ENCODE measurements at places on chromosomes 16 and 17.

DNA sequence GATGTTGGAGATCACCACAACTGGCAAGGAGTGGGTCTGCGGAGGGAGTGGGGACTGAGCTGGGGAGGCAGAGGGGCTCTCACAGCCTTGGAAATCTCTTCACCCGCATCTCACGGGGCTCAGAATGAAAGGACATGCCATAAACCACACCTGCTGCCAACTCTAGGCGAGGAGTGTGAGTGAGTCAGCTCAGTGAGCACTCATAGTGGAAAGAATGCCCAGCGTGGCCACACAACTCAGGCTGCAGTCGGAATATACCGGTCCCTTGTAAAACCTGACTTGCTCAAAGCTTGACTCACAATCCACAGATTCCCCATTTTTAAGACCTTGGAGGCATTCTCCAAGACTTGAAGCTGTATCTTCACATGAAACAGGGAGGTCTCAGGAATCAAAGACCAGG is 36.7 kb downstream of the STAT5A start:
- peak; percentile 81 for DNase-seq

- no peak for DNase-seq
Measured at GRCh38 chr16:55572439-55572838, 6.0 kb downstream of the CAPNS2 start.

GRCh38 chr16:77304877-77305276 is 105.7 kb downstream of the SYCE1L start:
- DNase-seq, result no peak

DNA sequence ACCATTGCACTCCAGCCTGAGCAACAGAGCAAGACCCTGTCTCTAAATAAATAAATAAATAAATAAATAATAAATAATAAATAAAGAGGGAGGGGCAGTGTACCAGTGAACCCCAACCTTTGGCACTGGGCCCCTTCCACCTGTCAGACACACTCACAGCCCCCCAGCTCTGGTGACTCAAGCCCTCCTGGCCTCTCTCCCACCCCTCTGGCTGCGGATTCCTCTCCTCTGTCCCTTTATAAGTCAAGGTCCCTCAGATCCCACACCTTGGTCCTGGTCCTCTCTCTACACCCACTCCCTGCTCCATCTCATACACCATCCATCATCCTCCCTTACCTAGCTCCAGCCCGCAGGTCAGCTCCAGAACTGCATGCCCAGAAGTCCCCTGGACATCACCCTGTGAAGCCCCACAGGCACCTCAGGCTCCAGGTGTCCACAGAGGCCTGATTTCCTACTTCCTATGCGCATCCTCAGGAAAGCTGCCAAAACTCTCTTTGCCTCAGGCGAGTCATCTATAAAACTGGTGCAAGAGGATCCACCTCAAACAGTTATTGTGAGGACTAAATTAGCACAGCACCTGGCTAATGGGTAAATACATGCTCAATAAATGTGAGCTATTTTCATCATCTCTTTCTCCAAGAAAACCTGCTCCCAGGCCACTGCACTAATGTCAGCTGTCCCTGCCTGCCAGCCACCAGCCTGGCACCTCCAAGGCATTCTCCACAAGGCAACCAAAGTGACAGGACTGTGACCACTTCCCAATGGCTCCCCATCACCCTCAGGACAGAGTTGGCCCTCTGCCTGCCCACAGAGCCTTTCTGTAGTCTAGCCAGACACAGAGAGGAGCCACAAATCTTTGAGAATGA is 46.8 kb downstream of the BEAN1 start:
- DNase-seq, result no peak

- no peak for DNase-seq
Measured at GRCh38 chr16:67284699-67285646, 5.6 kb downstream of the PLEKHG4 start.

GRCh38 chr17:27321372-27321771 is 27.5 kb downstream of the WSB1 start:
- no peak for DNase-seq

DNA sequence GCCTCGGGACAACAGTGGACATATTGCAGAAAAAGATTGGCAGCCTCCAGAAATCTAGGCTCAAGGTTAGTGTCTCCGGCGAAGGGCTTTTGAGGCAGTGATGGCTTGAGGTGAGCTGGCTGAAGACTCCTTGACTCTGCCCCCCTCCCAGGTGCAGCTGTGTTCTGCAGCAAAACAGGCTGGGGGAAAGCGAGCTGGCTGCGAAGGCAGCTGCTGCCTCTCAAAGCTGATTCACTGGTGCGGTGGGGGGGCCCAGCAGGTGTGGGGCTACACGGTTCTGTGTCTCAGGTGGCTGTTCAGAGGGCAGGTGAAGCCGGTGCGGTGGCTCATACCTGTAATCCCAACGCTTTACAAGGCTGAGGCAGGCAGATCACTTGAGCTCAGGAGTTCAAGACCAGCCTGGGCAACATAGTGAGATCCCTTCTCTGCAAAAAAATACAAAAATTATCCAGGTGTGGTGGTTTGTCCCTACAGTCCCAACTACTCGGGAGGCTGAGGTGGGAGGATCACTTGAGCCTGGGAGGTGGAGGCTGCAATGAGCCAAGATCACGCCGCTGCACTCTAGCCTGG is 22.9 kb downstream of the C16orf96 start:
- no peak for DNase-seq

GRCh38 chr16:70490261-70490660 is 33.1 kb downstream of the COG4 start:
- DNase-seq, result no peak

GRCh38 chr16:58062821-58063220 is 37.3 kb downstream of the MMP15 start:
- no peak for DNase-seq

DNA sequence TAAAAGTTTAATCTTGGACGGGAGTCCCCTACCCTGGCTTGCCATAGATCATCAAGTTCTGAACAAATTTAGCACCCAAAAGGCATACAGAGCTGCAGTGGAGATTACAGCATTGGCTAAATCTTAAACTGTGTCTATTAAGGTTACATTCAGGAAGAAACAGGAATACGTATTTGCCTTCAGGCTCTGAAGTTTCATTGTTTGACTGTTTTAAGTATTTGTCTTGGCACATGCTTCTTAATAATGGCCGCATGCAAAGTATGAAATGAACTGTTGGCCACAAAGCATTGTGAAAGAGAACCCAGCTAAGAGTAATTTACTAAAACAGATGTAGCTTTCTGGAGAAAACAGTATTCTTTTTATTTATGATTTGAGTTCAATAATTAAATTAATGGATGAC is 63.9 kb upstream of the CNEP1R1 start:
- no peak for DNase-seq

DNA sequence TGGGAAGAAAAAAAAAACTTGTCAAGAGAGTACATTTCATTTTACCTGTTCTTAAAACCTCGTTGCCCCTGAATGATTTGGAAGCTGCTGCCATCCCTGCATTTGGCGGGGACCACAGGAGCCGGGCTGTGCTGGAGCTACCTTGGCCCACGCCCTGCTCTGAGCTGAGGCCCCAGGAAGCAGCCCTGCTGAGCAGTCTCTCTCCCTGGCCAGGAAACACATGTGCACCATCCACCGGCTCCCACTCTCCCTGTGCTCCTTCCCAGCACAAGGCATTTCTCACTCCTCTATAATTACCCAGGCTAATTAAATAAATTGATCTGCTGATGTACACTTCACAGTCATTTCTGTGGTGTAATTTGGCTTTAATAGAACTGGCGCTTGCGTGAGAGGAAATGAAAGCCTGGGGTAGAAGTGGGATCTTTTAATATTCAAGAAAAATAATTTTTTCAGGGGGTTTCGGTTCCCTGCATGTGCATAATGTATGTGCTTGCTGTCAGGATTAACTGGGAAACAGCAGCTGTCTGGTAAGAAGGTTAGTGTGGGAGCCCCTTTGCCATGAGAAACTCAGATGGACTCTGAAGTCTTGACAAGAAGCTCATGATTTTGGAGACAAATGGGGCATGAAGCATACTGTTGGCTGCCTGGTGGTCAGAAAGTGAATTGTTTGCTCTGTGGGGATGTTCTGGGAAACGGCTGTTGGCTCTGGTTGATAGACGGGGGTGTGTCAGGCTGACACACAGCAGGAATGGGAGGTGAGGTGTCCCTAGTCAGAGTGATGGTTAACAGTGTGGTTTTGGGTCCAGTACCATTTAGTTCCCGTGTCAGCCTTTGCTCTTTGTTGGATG is 252.3 kb upstream of the EEF2KMT start:
- DNase-seq, result no peak

DNA sequence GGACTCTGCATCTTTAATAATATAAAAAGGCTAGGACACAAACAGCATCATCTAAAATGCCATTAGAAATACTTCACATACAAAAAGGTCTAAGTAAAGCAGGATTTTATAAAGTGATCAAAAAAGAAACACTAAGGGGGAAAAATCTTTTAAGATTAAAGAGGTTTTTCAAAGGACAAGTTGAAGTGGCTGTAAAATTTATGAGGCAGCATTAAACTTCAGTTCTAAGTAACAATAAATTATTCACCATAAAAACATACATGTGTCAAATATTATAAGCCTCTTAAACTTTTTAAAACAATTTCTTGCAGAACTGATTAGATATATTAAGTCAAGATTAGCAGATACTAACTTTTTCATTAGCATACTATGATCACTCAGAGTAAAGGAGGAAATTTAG is 20.8 kb downstream of the CEP112 start:
- DNase-seq, result no peak

DNA sequence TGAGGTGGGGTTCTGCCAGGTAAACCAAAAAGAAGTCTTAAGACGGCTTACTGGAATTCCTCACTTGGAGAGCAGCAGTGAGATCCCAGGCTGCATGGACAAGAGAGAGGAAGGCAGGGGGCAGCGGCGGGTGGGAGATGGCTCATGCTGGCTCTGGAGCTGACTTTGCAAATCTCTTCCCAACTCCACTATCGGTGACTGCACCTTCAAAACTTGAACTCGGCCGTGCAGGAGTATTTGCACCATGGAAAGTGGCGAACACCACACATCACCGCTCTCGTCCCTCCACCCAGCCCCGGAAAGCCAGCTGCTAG is 16.7 kb downstream of the CA5A start:
- no peak for DNase-seq

- DNase-seq, result peak; percentile 78
Measured at GRCh38 chr16:11407047-11407982, 62.1 kb downstream of the RMI2 start.

DNA sequence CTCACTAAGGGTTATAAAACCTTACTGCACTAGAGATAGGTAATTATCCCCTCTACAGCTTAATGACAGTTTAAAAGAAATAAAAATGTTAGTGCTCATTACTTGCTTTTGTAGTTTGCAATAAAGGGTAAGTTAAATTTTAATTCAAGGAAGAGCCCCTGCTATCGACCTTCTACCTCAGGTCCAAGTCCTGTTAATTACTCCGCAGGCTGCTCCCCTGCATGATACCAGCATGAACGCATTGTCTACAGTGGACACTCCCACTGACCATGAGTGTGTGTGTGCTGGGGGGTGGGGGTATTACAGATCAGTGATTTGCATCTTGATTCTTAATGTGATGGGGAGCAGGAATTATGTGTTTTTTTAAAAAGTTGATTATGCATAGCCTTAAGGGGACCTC is 103.1 kb downstream of the AATF start:
- DNase-seq, result no peak

GRCh38 chr17:34228781-34229180 is 26.3 kb upstream of the CCL2 start:
- no peak for DNase-seq

DNA sequence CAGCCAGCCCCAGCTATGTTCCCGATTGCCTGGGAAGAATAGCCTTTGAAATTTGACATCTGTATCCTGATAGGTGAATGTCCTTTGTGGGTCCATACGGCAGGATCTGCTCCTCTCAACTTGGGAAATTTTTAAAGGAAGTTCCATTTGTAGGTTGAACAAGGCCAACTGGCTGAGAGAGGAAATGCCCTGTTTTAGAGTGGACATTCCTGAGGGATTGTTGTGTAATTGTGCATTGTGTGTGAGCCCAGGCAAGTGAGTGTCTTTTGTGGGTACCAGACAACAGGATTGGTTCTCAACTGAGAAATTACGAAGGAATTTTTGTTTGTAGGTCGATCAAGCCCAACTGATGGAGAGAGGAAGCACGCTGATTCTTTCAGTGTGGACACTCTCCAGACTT is 2.6 kb upstream of the CPHXL2 start:
- no peak for DNase-seq

- DNase-seq, result no peak
Measured at GRCh38 chr16:55830658-55831294, 2.1 kb downstream of the CES1 start.

- no peak for DNase-seq
Measured at GRCh38 chr17:72422204-72422504, 301.3 kb downstream of the SOX9 start.

DNA sequence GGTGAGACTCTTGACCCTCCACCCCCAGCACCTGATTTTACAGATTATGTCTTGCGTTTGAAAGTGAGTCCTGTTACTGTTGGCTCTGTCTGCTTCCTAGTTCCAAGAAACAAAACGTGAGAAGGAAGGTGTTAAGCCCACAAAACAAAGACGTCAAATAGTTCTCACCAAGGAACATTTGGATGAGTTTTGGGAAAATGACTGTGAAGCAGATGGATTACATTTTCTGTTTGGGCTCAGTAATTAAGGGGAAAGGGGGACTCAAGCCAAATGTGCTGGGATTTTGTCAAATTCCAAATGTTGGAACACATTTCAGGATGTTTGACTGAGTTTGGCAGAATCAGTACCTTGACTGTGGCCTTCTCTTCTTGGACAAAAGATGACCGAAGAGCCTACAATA is 71.2 kb downstream of the PCTP start:
- DNase-seq, result no peak

- DNase-seq, result no peak
Measured at GRCh38 chr16:2238838-2239675, 2.8 kb downstream of the DNASE1L2 start.

GRCh38 chr16:617855-618254 is 12.9 kb upstream of the WFIKKN1 start:
- no peak for DNase-seq

- no peak for DNase-seq
Measured at GRCh38 chr16:70476272-70477020, 22.1 kb downstream of the FCSK start.

DNA sequence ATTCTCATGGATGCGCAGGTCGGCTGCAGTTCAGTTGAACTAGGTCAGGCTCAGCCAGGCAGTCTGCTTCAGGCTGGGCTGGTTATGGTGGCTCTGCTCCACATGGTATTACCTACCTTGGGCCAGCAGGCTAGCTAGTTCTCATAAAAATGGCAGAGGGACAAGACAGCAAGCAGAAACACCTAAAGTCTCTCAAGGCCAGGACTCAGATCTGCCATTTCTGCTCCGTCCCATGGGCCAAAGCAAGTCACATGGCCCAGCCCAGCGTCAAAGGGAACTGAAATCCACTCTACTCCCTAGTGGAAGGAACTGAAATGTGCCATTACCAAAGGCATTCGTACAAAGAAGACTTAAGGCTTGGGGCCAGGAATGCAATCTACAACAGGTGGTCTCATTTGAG is 160.0 kb downstream of the TMEM132E start:
- no peak for DNase-seq

Data from T1000 (cell line).